Astrocyte (in vitro differentiated cells and primary cell): ENCODE measurements at places on chromosomes 1 and 21. TPM values are rescaled to one million over a fixed set of nuclear protein-coding genes. Genes with fewer than 3 reads are reported as not detected.

DNA sequence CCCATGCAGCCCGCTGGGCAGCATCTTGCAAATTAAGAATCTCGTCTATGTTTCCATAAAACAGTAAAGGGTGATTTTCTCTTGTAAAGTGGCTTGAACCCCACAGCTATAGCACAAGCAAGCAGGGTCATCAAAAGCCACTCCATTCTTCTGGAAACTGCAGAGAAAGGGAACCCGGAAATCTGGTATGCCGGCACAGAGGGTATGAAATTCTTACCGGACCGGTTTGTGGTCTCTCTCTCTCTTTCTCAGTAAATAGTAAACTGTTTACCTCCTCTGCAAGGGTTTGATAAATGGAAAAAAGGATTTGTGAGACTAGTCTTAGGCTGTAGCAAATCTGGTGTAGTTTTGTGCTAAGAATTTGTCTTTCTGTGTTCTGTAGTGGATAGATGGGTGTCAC lies 2.7 kb upstream of the ADSS2 start:
- no peaks in the 10 kb centered on the region for H3K36me3 ChIP-seq
- H3K27ac ChIP-seq: no peak overlapping the region
- no peak overlapping the region for H3K4me3 ChIP-seq
- no peaks in the 10 kb centered on the region for H3K27me3 ChIP-seq
- peaks cover 11% of the 10 kb centered on the region for H3K4me1 ChIP-seq

DNA sequence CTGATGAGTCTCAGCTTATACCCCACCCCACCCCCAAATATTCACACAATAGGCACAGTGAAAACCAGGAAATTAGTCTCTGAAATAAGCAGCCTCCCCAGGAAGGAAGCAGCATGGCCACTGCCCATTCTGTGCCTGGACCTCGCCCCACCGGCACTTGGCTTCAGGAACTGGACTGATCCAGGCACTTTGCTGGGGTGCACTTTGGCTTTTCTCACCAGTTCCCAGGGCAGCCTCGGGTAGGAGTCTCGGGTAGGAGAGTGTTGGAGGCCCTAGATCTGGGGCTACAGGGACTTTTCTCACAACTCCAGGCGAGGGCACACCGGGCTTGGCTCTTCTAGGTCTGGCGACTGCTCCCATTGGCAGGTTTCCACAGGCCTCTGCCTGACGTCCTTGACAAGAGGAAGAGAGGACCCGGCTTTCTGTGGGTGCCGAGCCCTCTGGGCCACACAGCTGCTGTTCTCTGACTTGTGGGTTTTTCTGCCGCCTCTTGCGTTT lies 18.7 kb downstream of the ADARB1 start:
- no peaks in the 10 kb centered on the region for H3K36me3 ChIP-seq
- no peaks in the 10 kb centered on the region for H3K4me1 ChIP-seq
- no peak overlapping the region for H3K4me3 ChIP-seq
- DNase-seq: no peak

GRCh38 chr1:159161001-159161718 lies 10.3 kb upstream of the CADM3 start:
- no peaks in the 10 kb centered on the region for H3K27me3 ChIP-seq
- H3K4me3 ChIP-seq: peak overlapping the region; percentile 26
- DNase-seq: peak; percentile 85
- H3K4me1 ChIP-seq: peaks cover 7% of the 10 kb centered on the region
- no peaks in the 10 kb centered on the region for H3K36me3 ChIP-seq

DNA sequence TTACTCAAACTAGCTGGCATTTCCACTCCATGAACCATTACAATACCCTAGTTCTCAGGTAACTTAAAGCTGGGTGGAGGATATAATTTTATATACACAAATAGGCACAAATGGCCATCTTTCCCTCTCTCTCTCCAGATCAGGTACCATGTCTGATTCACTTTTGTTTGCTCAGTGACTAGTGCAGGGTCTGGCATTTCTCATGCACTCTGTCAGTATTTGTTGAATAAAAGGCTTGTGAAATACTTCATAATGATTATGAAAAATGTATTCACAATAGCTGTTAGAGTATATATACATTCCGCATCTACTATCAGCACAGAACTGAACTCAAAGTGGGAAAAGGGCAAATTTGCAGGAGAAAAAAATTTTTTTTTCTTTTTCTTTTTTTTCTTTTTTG lies 510.2 kb upstream of the USP24 start:
- peaks cover 36% of the 10 kb centered on the region for H3K4me1 ChIP-seq
- no peaks in the 10 kb centered on the region for H3K36me3 ChIP-seq
- peak overlapping the region; percentile 56 for H3K27ac ChIP-seq
- DNase-seq: peak; percentile 52
- no peak overlapping the region for H3K4me3 ChIP-seq

GRCh38 chr1:10957133-10957532 lies 55.3 kb upstream of the TARDBP start:
- no peaks in the 10 kb centered on the region for H3K27me3 ChIP-seq
- H3K4me3 ChIP-seq: no peak overlapping the region
- DNase-seq: no peak

DNA sequence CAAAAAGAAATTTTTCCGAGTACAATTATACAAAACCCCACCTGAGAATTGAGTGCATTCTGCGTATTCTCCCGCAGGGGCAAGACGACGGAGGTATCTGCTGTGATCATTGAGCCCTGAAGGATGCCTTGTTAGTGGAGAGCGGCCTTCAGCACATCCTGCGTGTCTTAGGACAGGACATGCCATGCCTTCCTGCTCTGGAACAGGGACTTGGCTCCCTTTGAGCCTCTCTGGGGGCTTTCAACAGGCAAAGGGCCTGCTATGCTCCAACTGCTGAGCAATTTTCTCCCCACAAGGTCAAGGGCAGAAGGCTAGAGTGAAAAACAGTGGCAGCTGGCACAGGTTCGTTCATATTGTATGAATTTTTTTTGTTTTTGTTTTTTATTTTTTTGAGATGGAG lies 52.4 kb downstream of the TOR1AIP2 start:
- DNase-seq: no peak
- H3K4me1 ChIP-seq: no peaks in the 10 kb centered on the region
- H3K4me3 ChIP-seq: no peak overlapping the region
- no peaks in the 10 kb centered on the region for H3K36me3 ChIP-seq
- no peaks in the 10 kb centered on the region for H3K27me3 ChIP-seq

DNA sequence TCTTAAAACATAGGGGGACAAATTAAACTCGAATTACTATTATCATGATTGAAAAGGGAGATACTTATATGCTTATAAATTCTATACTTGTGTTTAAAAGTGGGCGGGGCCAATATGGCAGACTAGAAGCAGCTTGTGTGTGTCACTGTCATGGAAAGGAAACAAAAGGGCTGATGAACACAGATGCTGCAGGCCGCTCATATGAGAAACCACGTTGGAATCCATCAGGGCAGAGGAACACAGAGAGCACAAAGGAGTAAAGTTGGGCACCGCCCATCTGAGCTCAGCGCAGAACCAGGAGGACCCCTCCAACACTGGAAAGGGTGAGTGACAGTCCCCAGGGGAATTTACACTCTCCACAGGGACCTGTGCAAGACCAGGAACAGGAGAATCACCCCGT lies 107.0 kb downstream of the SLC5A9 start:
- H3K36me3 ChIP-seq: no peaks in the 10 kb centered on the region
- no peak overlapping the region for H3K4me3 ChIP-seq
- no peaks in the 10 kb centered on the region for H3K4me1 ChIP-seq
- peak; percentile 4 for DNase-seq
- no peak overlapping the region for H3K27ac ChIP-seq

GRCh38 chr1:183807549-183808168 lies 2.7 kb downstream of the RGL1 start:
- H3K27ac ChIP-seq: no peak overlapping the region
- H3K36me3 ChIP-seq: no peaks in the 10 kb centered on the region
- peak; percentile 85 for DNase-seq
- H3K4me3 ChIP-seq: no peak overlapping the region
- peaks cover 39% of the 10 kb centered on the region for H3K4me1 ChIP-seq

- H3K27ac ChIP-seq: no peak overlapping the region
- no peaks in the 10 kb centered on the region for H3K27me3 ChIP-seq
- peaks cover 25% of the 10 kb centered on the region for H3K36me3 ChIP-seq
- H3K4me3 ChIP-seq: no peak overlapping the region
- peak; percentile 32 for DNase-seq
Measured at GRCh38 chr1:25486602-25487001, 55.9 kb downstream of the MACO1 start.

DNA sequence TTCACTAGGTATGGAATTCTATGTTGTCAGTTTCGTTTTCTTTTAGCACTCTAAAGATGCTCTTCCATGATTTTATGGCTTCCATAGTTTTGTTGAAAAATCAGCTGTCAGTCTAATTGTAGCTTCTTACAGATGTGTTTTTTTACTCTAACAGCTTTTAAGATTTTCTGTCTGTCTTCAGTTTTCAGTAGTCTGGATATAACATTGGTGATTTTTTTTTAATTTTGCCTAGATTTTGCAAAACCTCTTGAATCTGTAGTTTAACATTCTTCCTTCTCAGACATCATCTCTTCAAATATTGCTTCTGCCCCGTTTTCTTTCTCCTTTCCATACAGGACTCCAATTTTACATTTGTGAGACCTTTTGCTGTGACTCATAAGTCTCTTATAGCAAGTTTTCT lies 17.9 kb upstream of the DYRK1A start:
- no peaks in the 10 kb centered on the region for H3K4me1 ChIP-seq
- no peaks in the 10 kb centered on the region for H3K36me3 ChIP-seq
- DNase-seq: no peak

GRCh38 chr1:40944326-40944725 lies 35.2 kb upstream of the CTPS1 start:
- peak; percentile 90 for DNase-seq
- no peaks in the 10 kb centered on the region for H3K36me3 ChIP-seq
- no peaks in the 10 kb centered on the region for H3K27me3 ChIP-seq

GRCh38 chr1:3744646-3745045 lies 7.6 kb upstream of the CCDC27 start:
- H3K4me1 ChIP-seq: peaks cover 3% of the 10 kb centered on the region
- DNase-seq: no peak
- peaks cover 4% of the 10 kb centered on the region for H3K36me3 ChIP-seq
- peaks cover 4% of the 10 kb centered on the region for H3K27me3 ChIP-seq
- no peak overlapping the region for H3K27ac ChIP-seq

- H3K4me1 ChIP-seq: no peaks in the 10 kb centered on the region
- no peak overlapping the region for H3K27ac ChIP-seq
- no peak overlapping the region for H3K4me3 ChIP-seq
- DNase-seq: no peak
- H3K27me3 ChIP-seq: no peaks in the 10 kb centered on the region
- H3K36me3 ChIP-seq: no peaks in the 10 kb centered on the region
Measured at GRCh38 chr1:69129538-69129937, 438.2 kb upstream of the LRRC7 start.

GRCh38 chr1:4655674-4656532 lies 1.5 kb downstream of the AJAP1 start:
- H3K4me1 ChIP-seq: no peaks in the 10 kb centered on the region
- no peaks in the 10 kb centered on the region for H3K36me3 ChIP-seq
- no peak overlapping the region for H3K4me3 ChIP-seq

DNA sequence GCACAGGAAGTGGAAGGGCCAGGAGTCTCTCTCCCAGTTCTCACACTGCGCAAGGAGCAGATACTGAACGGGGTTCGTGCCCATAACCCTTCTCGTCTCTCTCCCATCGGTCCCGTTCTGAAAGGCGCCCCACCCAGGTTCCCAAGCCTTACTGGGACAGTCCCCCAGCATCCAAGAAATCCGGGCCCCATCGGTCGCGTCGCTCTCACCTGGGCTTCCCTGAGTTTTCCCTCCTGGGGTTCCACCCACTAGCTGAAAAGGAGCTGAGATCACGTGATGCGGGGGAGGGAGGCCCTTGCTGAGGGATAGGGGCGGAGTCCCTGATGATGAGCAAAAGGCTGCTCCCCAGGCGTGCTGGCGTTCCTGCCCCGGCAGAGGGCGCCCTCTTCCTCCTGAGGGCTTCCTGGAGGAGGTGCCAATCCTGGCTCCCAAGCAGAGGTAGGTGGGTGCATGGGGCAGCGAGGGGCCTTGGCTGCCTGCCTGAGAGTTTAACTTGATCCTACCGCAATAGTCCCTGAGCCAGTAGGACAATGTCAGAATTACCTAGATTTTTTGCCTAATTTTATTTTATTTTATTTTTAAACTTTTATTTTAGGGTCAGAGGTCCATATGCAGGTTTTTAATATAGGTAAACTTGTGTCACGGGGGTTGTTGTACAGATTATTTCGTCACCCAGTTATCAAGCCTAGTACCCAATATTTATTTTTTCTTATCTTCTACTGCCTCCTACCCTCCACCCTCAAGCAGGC lies at the start of gene SPOCD1:
TSS of gene SPOCD1 (minus strand) at position 271 of the 749 bp plus-strand sequence. CDS start 689 bp downstream, outside the sequence.
- no peaks in the 10 kb centered on the region for H3K27me3 ChIP-seq
- H3K4me3 ChIP-seq: peak within 1 kb of the TSS; percentile 40
- H3K27ac ChIP-seq: no peak within 1 kb of the TSS
- H3K36me3 ChIP-seq: no peaks in the 10 kb centered on the region

DNA sequence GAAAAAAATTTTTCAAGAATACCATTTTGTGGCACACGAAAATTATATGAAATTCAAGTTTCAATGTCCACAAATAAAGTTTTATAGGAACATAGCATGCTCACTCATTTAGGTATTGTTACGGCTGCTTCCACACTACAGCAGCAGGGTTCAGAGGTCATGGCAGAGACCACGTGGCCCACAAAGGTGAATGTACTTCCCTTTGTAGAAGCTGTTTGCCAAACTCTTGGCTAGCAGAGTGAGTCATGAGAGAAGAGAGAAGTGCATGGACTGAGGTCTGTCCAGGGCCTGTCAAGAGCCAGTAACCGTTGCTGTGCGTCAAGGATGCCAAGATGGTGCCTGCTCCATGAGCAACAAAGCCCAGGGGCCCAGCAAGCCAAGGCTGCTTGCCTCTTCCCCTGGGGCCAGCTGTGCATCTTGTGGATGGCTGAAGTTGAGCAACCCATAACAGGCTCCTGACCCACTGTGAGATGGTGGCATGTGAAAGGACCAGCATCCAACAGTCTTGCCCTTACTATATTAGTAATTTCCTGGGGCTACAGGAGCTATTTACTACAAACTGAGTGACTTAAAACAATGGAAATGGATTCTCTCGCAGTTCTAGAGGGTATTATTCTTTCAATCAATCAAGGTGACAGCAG lies 64.8 kb upstream of the ATP5PO start:
- DNase-seq: no peak
- no peak overlapping the region for H3K4me3 ChIP-seq
- no peaks in the 10 kb centered on the region for H3K27me3 ChIP-seq
- H3K27ac ChIP-seq: no peak overlapping the region
- no peaks in the 10 kb centered on the region for H3K36me3 ChIP-seq
- peaks cover 21% of the 10 kb centered on the region for H3K4me1 ChIP-seq

DNA sequence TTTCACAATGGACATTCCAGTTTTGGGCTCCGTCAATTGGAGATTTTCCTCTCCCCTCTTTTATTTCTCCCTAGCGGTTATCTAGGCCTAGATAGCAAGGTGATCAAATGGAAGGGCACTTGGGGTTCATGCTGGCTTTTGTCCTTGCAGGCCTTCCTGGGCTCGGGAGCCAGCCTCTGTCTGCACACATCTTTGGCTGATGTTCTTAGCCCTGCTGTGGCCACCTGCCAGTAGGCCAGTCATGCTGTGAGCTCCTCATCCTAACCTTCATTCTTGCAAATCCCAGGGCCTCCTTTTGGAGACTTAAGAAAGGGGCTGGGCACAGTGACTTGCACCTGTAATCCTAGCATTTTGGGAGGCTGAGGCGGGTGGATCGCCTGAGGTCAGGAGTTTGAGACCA lies 13.5 kb downstream of the TIE1 start:
- no peak for DNase-seq
- no peaks in the 10 kb centered on the region for H3K27me3 ChIP-seq
- no peak overlapping the region for H3K27ac ChIP-seq

- no peaks in the 10 kb centered on the region for H3K27me3 ChIP-seq
- H3K4me3 ChIP-seq: no peak overlapping the region
- H3K27ac ChIP-seq: no peak overlapping the region
Measured at GRCh38 chr1:176178316-176178715, 28.8 kb downstream of the COP1 start.

Gene KCNE1
- 0.43 and 0.73 TPM in 2 replicates for total RNA-seq

Gene FMO4
- 1.1 and 1.3 TPM in 2 replicates for total RNA-seq

Gene ANKRD35
- 0.07 and 0.16 TPM in 2 replicates for total RNA-seq

Gene AMY1B
- total RNA-seq: not detected in 2 replicates

Gene ERG
- total RNA-seq: 0.84 and 1.9 TPM in 2 replicates

Gene MROH9
- not detected in 2 replicates for total RNA-seq

Gene HEYL
- total RNA-seq: 1.1 and 3.1 TPM in 2 replicates
